ENCODE measurements at places on chromosomes 6 and 20.

GRCh38 chr6:72703093-72703492 is 81.2 kb downstream of the KCNQ5 start:
- DNase-seq = no peak

- DNase-seq = no peak
Measured at GRCh38 chr20:58777657-58778056, 73.0 kb downstream of the GNAS-AS1 start.

GRCh38 chr6:149247385-149247763 is 70.1 kb upstream of the TAB2 start:
- DNase-seq = no peak

DNA sequence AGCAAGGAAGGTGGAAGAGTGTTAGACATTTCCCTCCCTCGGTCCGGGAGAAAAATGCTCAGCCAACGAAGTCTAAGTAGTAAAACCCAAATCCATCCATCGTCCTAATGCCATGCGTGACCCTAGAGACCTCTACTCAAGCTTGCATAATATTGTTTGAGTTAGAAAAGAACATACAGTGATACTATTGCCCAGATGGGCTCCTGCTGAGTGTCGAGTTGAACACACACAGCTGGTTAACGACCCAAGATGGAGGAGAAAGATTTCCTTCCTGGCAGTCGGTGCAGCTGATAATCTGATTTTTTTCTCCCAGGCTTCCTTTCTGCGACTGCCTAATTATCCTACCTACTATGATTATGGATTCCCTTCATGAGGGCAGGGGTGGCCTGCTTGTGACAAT is 164.4 kb upstream of the KCNG1 start:
- DNase-seq = no peak

DNA sequence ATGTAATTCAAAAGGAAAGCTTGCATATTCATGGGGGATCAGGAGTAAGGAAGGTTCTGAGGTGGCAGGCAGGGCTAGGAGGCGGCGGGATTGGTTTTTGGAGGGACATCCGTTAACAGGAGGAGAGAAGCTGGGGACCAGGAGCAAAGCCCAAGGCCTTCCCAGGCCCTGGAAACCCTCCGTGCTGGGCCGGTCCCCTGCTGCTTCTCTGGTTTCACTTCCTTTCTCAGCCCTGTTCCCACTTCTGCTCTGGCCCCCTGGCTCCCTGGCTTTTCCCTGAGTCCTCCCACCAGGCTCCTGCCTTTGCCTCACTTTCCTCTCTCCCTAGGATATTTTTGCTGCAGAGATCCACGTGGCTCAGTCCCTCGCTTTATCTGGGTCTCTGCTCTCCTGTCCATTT is 26.4 kb upstream of the SALL4 start:
- no peak for DNase-seq

GRCh38 chr20:47645632-47646031 is 139.6 kb downstream of the SULF2 start:
- DNase-seq = no peak

DNA sequence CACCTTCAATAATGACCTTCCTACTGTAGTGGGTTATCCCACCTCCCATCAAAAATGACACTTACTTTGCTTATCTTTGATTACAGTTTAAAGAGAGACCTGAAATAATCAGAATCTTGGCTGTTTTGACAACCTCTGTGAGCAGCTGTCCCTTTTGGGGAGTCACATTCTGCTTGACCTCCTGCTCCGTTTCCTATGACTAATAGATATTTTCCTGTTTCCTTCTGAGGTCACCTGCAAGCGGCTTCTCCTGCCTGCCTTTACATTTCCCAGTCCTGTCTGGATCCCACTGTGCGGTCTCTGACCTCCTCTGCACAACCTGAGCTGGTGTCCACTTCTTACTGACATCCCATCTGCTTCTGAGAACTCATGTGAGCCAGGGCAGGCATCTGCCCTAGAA is 54.2 kb downstream of the TRAM2 start:
- DNase-seq = no peak

DNA sequence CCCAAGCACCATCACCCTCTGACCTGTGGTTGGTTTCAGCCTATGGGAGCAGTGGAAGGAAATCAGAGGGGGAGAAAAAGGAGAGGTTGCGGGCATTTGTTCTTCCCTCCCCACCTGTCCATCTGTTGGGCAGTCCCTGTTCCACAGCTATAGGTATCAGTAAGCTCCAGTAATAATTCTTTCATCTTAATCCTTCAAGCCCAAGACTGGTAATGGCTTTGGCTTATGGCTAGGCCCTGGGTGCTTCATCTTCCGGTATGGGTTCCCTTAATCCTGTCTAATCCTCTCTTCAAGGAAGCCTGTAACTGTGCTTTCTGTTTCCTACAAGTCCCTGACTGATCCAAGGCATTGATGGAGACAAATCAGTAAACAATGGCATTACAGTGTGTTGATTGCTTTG is 42.2 kb upstream of the STK35 start:
- no peak for DNase-seq

DNA sequence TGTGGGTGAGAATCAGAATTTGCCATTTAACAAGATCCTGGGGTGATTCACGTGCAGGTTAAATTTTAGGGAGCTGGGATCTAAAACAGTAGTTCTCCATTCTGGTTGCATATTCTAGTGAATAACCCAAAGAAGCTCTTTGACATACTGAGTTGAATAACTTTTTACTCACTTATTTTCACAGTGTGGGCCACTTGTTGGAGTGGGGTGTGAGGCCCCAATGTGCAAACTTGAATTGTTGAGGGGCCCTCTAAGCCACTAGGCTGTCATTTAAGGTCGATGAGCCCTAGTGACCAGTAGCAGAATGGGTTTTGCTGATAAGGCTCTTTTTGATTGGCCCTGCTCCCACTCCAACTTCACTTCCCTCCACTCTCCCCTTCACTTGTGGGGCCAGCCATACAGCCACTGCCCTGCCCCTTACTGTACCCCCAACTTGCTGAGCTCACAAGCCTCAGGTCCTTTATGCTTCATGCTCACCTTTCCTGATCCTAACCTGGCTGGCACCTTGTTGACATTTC is 33.6 kb upstream of the RIPOR2 start:
- no peak for DNase-seq

DNA sequence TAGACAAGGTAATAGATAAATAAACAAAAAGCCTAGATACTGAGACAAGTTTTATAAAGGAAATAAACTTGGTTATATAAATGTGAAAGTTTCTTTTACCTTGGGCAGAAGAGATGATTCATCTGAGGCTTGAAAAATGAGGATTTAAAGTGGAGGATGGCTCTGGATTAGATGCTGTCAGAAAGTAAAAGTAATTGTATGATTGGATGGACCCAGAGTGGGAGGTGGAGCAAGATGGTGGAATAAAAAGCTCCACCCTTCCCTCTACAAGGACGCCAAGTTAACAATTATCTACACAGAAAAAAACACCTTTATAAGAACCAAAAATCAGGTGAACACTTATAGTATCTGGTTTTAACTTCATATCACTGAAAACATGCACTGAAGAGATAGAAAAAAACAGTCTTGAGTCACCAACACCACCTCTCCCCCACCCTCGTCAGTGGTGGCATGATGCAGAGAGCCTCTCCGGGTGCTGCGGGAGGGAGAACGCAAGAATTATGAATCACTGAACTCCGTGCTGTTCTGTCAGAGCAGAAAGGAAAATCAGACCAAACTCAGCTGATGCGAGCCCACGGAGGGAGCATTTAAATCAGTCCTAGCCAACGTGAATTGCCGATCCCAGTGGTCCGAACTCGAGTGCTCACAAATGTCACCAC is 84.7 kb upstream of the GJE1 start:
- DNase-seq = no peak

GRCh38 chr6:11732036-11732631 is 46.5 kb downstream of the ADTRP start:
- peak; percentile 70 for DNase-seq

DNA sequence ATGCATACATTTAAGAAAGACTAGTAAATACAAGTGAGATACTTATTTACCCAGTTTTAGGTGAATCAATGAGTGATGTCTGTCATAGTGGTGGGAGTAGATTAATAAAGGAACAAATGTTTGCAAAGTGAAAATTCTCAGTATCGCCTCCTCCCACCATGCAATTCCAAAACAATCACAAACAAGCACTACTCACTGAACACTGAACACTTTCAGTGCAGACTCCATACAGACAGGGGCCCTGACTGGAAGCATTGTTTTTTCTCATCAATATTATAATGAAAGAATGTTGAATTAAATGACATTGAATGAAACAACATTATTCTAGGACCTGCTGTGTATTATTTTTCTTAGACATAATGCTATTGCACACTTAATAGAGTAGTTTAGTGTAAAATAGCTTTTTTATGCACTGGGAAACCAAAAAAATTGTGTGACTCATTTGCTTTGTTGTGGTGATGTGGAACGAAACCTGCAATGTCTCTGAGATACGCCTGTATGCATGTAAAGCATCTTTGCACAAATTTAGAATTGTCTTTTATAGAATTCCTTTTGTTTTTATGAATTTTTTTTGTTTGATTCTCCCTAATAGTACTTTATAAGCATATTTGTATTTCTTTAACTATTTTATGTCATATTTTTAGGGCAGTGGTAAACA is 317.5 kb downstream of the UTRN start:
- DNase-seq = no peak

DNA sequence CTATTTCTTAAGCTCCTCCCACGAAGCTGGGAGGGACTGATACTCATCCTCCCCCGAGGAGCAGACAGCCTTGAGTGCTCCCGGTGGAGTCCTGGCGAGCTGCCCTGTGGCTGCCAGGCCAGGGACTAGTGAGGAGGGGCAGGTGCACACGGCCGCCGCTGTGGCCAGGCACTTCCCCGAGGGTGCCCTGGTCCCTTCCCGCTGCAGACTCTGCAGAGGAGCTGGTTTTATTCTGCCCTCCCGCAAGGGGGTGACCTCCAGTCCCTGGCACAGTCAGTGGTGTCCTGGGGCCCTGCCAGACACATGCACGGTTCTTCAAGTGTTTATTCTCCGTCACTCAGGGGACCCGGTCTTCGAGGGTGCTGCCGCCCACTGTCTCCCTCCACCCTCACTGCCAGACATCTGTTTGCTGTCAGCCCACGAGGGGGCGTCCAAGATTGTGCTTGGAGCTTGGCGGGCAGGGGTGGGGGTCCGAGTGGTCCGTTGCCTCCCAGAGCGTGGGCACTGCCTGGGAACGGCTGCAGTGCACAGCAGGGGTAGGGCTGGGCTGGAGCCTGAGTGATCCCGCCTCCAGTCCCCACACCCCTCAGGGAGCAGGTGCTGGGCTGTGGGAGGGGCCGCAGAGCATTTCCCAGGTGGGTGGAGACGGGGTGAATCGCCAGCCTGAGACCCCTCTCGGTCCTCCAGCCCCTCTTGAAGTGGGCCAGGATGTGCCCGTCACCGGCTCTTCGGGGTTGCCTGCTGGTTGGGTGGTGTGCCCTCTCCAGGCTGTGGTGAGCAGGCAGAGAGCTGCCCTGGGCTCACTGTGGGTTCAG is 3.1 kb upstream of the CABLES2 start:
- peak; percentile 18 for DNase-seq

DNA sequence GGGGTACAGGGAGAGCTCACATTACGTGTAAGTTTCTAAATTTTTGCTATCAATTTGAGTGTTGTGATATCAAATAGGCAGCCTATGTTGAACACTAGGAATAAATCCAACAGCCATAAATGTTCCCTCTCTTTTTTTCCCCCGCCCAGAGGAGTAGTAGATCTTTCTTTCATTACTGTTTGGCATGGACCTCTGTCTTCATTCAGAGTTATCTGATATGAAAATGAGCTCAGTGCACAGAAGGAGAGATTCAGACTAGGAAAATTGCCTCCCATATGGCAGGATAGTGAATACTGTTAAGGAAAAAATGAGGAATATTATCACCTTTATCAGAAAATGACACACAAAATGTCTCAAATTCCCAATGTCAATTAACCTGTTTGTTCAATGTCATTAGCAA is 110.0 kb upstream of the EYS start:
- no peak for DNase-seq

GRCh38 chr6:86856937-86857563 is 80.3 kb upstream of the HTR1E start:
- no peak for DNase-seq

DNA sequence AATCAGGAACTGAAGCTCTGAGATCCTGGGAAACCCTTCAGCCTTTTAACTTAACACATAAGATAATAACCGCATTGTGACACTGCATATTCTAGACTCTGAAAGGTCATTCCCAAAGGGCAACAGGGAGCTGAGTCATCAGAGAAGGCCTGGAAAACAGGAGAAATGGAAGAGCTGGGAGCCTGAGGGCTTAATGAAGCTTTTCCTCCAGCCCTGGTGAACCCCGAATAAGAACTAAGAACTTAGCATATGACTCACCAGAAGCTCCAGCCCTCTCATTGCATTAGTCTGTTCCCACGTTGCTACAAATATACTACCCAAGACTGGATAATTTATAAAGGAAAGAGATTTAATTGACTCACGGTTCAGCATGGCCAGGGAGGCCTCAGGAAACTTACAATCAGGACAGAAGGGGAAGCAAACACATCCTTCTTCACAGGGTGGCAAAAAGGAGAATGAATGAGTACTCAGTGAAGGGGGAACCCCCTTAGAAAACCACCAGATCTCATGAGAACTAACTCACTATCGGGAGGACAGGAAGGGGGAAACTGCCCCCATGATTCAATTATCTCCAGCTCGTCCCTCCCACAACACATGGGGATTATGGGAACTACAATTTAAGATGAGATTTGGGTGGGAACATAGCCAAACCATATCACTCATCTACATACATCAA is 648.5 kb downstream of the TFAP2A start:
- DNase-seq = no peak

DNA sequence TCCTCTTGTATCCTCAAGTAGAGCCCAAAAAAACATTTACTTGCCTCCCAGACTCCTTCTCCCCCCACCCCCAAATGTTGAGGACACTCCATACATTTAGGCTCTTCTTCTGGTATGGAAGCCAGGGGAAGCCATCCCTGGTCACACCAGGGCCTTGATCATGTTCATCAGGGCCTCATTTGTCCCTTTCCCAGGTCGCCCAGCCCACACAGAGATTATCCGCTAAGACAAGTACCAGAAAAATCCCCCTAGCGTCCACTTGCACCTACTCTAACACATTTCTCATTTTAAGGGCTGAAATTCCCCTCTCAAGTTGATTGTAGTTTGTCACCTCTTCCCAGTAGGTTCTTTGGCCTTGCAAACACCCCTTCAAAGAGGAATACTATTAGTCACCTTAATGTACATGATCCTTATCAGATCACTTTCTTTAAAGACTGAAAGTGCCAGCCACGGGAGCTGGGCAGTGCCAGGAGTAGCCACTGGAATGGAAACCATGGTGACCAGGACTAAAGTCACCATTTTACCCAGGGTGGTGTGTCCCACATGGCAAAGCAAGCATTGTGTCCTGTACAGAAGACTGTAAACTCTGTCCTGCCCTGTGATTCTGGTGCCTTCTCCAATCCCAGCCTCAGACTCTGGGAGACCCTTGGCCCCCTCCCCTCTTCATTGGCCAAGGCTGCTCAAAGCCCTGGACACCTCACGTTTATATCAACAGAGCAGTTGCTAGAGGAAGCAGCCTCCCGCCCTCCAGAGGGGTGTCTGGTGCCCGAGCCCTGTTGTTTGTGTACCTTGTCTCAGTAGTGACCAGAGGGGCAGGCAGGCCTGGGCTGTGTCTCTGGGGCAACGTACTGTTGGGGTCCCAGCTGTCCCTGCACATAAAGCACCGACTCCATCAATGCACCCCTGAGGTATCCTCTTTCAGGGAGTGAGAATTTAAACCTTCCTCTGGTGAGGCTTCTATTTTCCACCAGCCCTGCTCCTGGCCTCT is 5.0 kb upstream of the APOBEC2 start:
- DNase-seq = no peak

GRCh38 chr20:2340823-2341222 is 39.9 kb upstream of the TGM6 start:
- no peak for DNase-seq

Data from stimulated activated naive CD4-positive, alpha-beta T cell treated with Interleukin-2 at 50 U/mL for 16 hours (primary cell).